ENCODE measurements at places on chromosomes 2 and 18.

DNA sequence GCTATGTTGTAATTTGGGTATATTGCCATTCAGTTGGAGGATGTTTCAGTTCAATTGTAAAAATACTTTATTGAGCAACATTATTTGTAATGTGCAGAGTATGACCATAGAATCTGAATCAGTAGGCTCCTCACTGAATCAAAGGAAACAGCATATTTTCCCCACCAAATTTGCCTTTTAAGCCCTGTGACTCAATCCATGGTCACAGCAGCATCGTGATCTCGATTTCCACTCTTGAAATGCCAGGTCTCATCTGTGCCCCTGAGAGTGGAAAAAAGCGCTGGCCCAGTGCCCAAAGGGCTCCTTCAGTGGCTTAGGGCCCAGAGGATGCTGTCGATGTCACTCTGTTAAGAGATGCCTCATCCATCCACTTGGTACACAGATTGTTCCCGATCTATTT, 57.5 kb downstream of the FHOD3 start:
- no peak for DNase-seq

DNA sequence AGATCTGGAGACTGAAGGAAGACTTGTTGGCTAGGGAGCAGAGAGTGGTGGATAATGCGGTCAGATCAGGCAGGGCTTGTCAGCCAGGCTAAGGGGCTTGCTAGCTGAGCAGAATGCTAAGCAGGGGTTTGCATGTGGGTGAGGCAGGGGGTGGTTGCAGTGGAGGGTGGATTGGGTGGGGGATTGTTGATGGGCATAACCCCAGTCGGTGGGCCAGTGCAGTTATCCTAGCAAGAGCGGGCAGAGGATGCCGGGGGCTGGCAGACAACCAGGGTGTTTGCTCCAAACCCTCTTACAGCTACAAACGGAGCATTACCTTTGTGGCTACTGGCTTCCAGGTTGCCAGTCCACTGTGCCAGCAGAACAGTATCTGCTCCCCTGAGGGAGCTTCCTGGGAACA, 131.5 kb upstream of the LGALSL start:
- DNase-seq: no peak

DNA sequence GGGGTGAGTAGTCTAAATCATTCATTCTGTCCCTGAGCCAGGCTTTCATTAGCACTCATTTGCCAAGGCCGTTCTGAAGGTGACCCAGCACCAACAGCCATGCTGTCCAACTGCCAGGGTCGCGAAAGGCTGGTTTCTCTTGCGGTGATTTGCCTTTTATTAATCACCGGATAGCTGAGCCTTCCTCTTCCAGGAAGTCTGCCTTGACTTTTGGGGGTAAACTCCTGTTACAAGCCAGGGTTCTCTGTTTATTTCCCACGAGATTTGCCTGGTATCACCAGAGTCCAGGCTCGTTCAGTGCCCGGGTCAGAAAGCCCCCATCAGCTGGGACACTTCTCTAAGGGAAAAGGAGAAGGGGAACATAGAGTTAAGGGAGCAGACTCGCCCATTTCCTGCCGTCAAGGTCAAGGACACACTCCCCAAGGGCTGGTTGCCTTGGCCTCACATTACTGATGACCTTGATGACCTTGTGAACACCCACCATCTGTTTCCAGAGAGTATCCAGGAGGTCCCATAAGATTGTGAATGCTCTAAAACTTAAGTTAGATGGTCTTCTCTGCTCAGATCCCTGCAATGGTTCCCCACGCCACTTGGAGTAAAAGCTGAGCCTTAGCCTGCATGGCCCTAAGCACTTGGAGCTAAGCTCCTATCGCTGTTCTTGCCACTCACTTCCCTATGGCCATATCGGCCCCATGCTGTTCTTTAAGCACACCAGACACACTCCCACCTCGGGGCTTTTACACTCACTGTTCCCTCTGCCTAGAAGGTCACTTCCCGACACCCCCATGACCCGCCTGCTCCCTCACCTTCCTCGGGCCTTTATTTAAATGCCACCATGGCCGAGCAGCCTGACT, 118.0 kb upstream of the STPG4 start:
- no peak for DNase-seq

- DNase-seq: no peak
These were observed 113.0 kb downstream of the ATP9B start for GRCh38 chr18:79182047-79182713.

DNA sequence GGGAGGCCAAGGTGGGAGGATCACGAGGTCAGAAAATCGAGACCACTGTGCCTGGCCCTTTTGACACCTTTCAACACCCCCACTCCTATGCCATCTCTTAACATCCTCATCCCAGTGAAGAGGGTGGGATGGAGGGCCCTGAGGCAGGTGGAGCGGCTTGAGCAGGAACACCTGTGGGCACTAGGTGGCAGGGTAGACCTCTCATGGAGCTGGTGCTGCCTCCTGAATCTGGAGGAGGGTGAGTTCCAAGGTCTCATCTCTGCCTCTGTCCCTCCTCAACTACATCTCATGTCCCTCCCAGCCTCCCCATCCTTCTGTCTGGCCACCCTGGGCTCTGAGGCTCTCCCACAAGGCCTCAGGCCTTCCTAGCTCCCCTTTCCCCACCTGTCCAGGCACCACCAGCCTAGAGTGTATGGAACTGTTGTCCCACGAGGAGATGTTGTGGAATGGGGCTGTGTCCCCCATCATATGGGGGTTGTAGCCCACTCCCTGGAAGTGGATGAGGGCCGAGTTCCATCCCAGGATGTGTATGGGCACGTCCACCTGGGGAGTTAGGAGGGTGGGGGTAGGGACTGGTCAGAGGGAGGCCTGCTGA, 17.0 kb upstream of the CRYBA2 start:
- DNase-seq: peak; percentile 67

DNA sequence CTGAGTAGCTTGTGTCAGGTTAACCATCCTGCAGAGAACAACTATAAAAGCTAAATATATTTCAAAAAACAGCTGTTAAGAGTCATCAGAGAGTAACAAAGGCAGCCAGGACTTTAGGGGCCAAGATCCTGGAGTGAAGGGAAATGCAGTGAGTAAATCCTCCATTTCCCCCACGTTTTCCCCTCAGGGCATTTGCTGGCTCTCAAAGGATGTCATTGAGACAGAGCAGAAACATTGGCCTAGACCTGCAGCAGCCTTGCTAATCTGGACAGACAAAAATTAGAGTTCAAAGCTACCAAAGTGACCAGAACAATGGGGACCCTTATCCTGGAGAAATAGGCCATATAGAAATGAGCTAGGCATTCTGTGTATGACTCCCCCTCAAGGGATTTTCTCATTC, 21.1 kb upstream of the KLHL29 start:
- DNase-seq: no peak

GRCh38 chr2:61460163-61460562, 10.7 kb downstream of the USP34 start:
- no peak for DNase-seq

GRCh38 chr2:167726788-167727187, 520.6 kb downstream of the STK39 start:
- peak; percentile 31 for DNase-seq

DNA sequence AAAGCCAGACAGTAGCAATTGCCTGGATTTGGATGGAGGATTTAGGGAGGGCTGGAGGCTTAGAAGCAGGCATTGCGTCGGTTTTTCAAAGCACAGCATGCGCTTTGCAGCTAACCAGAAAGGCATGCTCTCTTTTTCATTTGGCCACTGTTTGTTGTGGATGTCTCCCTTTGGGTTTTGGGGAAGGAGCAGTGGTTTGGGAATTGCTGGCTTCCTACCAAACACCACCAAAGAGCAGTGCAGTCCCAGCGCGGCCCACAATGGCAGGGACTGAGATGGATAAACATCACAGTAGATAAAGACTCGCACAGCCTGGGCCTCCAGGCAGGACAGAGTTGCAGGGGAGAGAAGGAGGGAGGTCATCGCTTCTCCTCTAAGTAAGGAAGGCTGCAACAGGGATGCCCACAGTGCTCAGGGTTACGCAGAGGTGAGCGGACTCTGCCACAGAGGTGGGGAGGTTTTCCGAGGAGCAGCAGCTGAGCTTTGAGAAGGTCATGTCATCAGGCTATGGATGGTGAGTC, 148.5 kb downstream of the MYT1L start:
- DNase-seq: no peak

- no peak for DNase-seq
These were observed 199.3 kb upstream of the MYT1L start for GRCh38 chr2:2530334-2530733.

DNA sequence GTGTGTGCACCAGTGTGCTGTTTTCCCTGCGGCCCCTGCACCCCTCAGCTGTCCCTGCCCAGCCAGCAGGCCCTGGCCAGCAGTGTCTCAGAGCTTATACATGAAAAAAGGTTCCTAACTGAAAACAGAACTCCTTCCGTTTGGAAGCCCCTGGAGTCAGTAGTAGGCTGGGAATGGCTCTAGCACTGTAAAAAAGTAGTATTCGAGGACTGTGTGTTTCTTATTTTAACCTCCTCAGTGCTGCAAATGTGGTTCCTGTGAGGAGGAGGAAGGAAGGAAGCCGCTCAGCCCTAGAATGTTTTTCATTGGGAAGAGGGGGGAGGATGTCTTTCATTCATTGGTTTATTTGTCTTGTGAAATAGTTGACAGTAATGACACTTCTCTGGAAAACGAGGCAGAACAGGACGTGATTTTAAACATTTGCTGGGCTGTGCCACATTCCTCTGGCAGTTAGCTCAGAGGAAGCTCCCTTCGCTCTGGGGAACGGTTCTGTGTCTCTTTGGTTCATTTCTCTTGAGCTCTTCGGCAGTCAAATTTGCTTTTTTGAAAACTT, 103.5 kb downstream of the SPTBN1 start:
- DNase-seq: peak; percentile 62

DNA sequence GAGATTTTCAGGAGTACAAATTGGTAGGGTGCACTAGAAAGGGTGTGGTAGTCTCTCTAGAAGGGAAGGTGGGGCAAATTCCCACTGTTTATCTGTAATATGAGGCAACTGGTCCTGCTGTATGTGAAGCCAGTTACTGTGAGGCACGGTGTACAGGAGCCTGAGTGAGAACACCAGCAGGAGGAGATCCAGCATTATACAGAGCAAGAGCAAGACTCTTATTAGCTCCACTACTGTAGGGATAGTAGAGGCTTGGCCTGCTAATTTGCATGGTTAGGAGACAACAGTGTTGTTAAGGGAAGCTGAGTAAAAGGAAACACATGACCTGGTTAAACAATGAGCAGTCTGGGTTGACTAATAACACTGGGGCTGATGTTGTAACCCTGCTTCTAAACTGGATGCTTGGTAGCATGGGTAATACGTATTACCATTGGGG, 76.3 kb upstream of the WDSUB1 start:
- DNase-seq: no peak

DNA sequence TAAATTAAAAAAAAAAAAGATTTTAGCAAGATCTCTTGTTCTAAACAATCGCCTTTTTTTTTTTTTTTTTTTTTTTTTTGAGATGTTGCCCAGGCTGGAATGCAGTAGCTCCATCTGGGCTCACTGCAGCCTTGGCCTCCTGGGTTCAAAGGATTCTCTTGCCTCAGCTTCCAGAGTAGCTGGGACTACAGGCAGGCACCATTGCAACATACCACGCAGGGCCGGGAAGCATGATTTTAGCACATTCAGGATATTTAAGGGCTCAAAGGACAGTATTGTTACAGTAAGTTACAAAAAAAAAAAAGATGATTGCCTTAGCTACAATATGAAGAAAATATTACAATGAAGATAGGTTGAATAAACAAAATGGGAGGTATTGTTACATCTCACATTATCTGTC, 29.5 kb upstream of the SAP130 start:
- no peak for DNase-seq

DNA sequence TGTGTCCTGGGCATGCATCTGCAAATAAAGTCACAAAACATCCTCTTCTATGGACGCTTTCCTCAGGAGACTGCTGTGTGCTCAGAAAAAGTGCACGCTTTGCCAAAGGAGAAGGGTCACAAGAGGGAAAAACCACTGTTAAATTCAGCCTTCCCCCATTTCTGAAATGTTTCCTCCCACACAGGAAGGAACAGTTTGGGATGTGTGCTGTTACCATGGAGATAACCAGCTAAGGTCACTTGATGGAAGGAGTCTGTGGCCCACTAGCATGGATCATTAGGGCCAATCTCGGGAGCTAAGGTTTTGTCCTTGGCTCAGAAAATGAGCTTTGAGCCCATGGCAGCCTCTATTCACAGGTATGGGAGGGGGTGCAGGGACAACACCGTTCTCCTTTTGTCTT, 5.6 kb downstream of the KCNE4 start:
- DNase-seq: peak; percentile 45

- DNase-seq: no peak
These were observed 10.2 kb upstream of the TTC32 start for GRCh38 chr2:19911808-19912509.

DNA sequence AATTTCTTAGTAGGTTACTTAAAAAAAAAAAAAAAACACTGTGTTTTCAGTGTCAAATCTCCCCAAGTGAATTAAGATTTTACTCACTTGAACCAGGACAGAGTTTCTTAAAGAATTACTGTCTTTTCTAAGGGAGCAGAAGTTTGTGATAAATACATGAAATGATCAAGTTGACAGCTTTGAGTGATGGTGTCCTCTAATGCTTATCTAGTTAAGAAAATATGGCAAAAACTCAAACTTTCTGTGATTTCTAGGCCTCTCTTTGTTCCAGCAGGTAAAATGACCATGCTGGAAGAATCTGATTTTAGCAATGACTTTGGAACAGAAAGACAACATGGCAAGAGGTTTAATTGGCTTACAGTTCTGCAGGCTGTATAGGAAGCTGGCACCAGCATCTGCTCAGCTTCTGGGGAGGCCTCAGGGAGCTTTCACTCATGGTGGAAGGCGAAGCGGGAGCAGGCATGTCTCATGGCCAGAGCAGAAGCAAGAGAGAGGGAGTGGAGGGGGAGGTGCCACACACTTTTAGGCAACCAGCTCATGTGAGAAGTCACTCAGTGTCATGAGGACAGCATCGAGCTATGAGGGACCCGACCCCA, 6.6 kb downstream of the MAPRE2 start:
- DNase-seq: no peak

GRCh38 chr2:217065695-217066405, 206.0 kb upstream of the TNP1 start:
- peak; percentile 40 for DNase-seq

DNA sequence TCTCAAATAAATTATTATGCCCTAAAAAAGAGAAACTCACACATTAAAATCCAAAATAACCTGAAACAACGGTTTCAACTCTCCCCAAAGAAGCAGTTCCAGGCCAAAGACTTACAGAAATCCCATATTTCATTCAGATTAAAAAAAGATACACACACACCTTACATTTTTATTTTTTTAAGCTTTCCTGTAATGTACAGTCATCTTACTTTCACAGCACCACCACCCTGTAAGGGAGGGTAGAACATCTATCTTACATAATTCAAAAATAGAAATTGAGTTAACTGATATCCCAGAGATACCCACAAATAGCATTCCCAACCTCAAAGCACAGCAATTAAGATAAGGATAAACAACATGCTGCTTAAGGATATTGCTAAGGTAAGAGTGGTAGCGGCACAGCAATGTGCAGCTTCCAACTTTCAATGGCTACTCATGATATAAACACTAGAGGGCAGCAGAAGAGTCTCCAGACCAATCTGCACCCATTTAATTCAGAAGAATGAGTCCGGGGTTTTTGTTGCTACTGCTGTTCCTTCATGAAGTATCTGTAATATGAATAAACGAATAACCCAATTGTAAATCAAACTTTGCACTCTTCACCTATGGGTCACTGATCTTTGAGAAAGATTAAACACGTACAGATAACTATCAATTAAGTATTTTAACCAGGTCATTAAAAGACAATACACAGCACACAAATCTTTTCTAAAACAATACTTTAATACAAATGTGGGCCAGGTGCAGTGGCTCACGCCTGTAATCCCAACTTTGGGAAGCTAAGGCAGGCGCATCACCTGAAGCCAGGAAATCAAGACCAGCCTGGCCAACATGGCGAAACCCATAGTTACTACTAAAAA, 11.3 kb downstream of the GFPT1 start:
- peak; percentile 72 for DNase-seq

GRCh38 chr2:121152861-121153260, 132.1 kb downstream of the TFCP2L1 start:
- no peak for DNase-seq

All from DMS53 (cell line).